CD4-positive, alpha-beta T cell (primary cell): ENCODE measurements at places on chromosomes 4 and X.

GRCh38 chr4:141782205-141782604 is 145.8 kb downstream of the IL15 start:
- no peak for DNase-seq

GRCh38 chrX:131747173-131747572 is 203.3 kb downstream of the OR13H1 start:
- no peak for DNase-seq

GRCh38 chrX:150436195-150436594 is 73.1 kb downstream of the MAMLD1 start:
- no peak for DNase-seq

- DNase-seq = peak; percentile 1
These were observed 73.4 kb downstream of the NBDY start for GRCh38 chrX:56802428-56802827.

- DNase-seq = no peak
These were observed 275.7 kb upstream of the RASGEF1B start for GRCh38 chr4:81747242-81747930.

DNA sequence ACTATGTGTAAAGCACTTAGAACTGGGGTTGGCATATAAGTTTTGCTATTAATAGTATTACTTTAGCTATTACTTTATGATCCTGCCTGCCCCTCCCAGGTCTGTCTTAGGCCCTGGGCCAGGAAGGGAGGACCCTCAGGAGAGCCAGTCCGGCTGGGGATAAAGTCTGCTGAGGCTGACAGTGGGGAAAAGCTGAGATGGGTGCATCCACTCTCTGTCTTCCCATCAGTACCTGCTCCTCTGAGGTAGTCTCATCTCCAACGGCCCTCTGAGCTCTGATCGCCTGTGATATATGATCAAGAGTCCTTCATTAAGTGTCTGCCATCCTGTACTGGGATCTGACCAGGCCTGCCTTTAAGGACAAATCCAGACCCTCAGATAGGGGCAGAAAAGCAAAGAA is 156.5 kb upstream of the PJA1 start:
- DNase-seq = no peak

GRCh38 chr4:6749340-6750171 is 33.0 kb upstream of the KIAA0232 start:
- no peak for DNase-seq

DNA sequence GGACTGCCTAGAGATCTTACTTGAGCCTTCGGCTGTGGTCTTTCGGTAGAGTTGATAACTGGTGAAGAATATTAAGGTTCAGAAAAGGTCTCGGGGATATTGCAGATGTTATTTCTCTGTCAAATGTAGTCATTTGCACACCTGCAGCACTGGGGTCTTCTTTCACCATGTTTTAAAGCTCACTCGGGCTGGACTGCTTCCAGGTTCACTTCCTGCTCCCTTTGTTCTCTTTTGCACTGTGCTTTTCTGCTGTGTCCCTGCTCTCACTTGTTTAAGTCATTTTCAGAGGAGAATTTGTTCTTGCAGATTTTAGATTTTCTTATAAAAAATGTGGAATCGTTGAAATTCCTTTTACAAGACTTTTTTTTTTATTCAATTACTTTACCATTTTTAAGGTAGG is 68.5 kb downstream of the BMPR1B start:
- DNase-seq = no peak

- DNase-seq = no peak
These were observed 407.9 kb downstream of the PCDH18 start for GRCh38 chr4:137124278-137124932.

GRCh38 chrX:132758759-132759158 is 199.7 kb downstream of the HS6ST2 start:
- DNase-seq = no peak

GRCh38 chr4:104533156-104533555 is 38.5 kb upstream of the CXXC4 start:
- DNase-seq = no peak

DNA sequence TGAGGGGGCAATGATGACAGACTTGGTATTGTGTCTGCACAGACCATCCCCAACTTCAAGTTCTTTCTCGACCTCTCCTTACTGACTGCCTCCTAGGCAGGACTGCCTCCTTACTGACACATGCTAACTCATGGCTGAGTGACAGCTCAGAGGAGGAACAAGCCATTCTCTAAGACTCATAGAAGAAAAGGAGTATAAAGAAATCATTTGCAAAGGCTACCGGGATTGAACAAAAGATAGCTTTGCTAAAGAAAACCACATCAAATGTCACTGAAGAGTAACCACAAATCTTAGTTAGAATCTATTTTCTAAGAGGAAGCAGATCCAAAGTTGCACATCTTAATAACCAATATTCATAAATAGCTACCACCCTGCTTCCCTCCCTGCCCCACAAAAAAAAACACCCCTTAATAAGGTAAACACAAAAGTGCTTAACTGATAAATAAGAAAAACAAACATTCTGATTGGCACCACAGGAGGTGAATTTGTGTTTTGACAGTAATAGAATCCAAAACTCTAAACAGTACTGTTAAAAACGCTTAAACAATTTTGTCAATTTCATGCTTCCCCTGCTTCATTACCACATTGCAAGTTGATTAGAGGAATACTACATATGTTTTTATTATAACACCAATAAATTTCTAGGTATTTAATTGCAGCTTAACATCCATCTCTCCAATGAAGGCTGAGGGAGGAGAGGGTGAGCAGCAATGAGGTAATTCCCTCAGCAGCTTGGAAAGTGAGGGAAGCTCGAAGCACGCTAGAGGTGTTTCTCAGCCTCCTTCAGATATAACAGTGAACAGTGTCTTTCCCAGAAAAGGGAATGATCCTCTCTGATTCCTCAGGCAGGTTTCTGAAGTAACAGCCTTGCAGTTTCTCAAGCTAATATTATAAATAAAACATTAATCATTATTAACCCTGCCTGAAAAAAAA is 160.0 kb downstream of the HNRNPD start:
- peak; percentile 41 for DNase-seq

GRCh38 chr4:2842687-2843262 is 869 bp upstream of the ADD1 start:
- DNase-seq = no peak

DNA sequence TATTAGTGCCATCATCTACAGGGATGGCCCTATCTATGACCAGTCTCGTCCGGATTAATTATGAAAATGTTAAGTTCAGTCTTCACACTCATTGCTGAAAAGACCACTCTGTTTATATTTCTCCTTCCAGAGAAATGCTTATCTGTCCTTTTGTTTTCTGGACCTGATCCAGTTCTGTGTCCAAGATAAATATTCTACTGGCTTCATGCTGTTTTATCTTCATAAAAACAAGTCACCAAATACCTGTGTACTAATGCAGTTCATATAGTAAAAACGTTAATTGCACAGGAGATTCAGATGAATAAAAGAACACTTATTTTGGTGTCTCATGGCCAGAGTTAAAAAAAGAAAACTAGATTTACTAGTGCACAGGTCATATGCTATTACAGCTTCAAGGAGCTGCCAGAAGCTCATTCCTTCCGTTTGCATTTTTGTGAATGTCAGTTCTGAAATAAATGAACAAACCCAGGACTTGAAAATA is 17.3 kb downstream of the FNIP2 start:
- no peak for DNase-seq

DNA sequence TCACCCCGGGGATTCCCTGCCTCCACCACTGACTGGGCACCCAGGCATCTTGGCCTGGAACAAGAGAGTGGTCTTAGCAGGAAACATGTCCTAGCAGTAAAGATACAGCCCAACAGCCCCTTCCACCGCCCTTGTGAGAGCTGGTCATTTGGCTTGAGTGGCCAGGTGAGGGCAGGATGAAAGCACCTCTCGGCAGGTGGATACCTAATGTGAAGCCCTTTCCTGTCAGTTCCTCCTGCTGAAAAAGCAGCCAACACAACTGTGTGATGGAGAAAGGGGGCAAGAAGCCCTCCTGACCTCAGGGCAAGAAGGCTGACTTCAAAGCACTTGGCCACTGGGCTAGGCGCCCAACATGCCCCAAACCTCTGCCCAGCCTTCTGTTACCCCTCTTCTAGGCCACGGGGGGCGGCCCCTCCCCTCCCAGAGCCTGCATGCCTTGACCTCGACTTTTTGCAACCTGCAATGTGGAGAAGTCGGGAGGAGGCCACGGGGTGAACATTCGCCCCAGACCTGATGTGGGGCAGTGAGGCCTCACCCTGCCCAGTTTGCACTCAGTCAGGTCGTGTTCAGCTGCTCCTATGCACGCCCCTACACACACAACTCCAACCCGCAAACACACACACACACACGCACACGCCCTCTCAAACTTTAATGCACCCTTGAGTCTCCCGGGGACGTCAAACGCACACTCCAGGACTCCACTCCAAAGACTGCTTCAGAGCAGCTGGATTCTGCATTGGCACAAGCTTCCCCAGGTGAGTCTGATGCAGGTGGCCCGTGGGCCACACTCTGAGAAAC is 1.1 kb downstream of the LGI2 start:
- DNase-seq = no peak

DNA sequence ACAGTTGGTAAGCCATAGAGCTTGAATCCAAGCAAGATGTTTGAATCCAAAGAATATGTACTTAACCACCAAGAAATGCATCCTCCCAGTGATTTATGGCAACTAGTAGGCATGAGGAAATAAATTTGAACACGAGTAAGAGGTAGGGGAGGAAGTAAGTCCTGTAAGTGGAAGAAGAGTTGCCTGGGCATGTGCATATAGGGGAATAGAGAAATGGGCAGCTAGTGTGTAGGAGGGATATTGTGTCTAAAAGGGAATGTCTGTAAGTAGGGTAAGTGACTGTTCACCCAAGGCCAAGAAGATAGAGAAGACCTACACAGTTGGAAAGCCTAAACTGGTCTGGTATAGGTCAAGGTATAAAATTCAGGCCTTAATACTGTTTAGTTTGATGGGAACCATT is 4.6 kb downstream of the SH3BGRL start:
- DNase-seq = no peak

DNA sequence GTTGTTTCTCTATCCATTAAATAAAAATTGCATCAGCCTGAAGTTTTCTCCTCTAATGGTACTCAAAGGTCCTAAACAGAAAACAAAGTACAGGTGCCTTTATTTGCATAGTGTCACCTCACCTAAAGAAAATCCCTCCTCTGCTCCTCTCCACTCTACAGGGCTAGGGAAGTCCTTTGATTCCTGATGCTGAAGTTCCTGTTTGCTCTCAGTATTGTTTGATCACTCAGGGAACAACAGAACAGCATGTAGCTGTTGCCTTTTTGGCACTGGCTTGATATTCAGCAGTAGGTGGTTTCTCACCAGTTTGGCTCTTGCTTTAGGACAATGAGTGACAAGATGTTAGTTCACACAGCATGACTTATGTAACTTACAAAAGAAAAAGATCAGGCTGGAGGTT is 156.2 kb upstream of the SLC7A11 start:
- no peak for DNase-seq

DNA sequence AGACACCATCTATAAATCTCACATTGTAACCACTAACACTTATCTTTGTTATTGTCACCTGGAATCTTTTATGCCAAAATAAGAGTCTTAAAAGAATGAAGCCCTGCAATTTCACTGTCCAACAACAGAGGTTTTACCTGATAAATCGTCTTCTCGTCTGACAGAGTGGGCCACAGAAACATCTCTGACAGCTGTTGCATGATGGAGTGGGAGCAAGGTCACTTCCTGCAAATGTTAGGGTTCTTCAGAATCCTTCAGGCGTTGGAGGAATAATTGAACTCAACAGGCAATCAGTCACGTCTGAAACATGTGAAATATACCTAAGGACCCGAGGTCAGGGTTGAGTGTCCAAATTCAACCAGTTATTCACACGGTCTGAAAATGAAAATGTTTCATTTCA is 353.6 kb downstream of the TRIML1 start:
- no peak for DNase-seq

GRCh38 chr4:3054169-3054759 is 20.1 kb downstream of the HTT-AS start:
- DNase-seq = no peak

DNA sequence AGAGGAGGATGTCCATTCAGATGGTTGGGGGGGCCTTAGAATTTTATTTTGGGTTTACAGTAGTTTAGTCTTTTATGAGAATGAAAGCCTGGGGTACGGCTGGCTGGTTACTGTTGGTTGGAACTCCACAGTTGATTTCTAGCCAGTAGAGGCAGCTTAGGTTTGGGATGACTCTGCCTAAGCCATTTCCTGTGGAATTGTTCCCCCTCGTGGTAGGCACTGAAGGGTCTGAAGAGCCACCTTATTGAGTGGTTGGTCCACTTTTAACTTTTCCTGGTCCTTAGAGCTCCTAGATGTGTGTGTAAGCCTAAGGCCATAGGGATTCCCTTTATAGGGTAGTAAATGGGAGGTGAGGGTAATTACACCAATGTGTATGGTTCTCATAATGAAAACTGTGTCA is 19.7 kb downstream of the SPIN3 start:
- DNase-seq = no peak

DNA sequence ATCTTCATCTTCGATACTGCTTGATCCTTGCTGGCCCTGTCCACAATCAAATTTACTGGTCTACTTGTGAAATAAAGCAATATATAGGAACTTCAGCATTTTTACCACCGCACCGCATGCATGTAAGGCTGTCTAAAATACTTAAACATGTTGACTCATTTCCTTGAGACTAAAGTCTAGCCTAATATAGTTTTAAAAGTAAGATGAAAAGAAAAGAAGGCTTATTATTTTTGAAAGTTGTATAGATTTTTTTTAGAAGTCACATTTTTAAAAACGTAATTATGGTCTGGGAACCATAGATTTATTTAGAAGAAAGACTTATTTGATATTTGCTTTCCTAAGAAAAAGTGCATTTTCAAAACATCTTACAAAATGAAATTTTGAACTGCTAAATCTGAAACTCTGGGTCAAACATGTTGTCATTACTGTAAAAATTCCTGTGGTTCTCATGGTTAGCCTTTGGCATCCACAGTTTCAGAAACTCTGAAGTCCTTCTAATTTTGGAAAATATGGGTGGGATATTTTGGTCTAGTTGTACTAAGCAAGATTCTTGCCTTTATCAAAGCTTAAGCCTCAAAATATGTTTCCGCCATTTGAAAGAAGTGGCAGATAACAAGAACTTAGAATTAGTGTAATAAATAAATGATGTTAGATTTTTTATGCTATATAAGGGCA is 423.5 kb upstream of the CTSO start:
- DNase-seq = no peak

- no peak for DNase-seq
These were observed 1.3 kb upstream of the EOLA2 start for GRCh38 chrX:149939655-149939904.

DNA sequence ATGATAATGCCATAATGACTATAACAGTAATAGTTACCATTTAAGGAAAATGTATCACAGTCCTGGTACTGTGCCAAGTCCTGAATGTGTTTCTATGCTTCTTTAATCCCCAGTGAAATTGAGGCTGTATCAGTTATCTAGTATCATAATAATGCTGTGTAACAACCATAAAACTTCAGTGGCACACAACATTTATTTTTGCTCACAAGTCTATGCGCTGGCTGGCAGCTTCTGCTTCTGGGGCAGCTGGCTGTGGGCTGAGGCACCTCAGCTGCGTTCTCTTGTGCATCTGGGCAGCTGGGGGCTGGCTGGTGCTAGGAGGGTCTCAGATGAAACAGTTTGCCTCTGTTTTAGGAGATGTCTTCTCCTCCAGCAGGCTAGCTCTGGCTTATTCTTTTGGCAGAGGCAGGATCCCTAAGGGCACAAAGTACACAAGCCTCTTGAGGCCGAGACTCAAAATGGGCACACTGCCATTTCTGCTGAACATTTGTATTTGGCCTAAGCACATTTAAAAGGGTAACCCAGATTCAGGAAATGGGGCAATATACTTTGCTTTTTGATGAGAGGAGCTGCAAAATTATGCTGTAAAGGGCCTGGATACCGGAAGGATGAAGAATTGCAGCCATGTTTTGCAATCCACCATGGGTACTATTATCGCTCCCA is 62.6 kb upstream of the DHX15 start:
- DNase-seq = no peak

- no peak for DNase-seq
These were observed 47.1 kb upstream of the TMEM131L start for GRCh38 chr4:153419029-153419428.
